ENCODE measurements at places on chromosomes 6 and 20.
A peak's percentile ranks its signal among the peaks of the same experiment; 100 is the strongest.

GRCh38 chr6:162116902-162117525, 610.6 kb downstream of the PRKN start:
- H3K27me3 ChIP-seq = no peaks in the 10 kb centered on the region
- H3K27ac ChIP-seq = no peak overlapping the region
- no peaks in the 10 kb centered on the region for H3K4me1 ChIP-seq
- no peak overlapping the region for H3K4me3 ChIP-seq
- DNase-seq = no peak

DNA sequence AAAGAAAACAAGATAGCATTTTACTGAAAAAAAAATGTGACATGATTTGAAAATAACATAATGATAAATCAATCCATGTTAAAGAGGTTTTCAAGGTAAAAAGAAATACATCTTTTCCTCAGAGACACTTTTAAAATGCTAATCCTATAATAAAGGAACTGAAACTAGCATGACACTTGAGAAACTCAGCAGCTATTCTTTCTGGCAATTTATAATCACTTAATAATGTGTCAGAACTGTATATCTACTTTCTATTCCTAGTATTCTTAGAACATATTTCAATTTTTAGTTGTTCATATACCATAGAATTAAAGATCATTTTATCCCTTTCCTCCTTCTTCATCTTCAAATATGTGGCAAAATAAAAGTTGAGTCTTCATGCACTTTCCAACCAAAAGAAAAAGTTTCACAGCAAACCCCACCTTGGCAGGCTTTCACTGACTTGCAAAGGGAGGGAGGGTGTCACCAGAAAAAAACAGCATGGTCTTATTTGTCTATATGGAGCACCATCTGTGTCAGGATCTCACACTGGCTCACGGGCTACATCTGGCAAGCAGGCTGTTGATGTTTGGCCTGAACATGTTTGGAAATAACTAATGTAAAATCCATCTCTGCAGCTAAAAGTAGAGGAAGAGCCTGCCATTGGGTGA, 48.5 kb downstream of the FHL5 start:
- no peak overlapping the region for H3K27ac ChIP-seq
- no peak for DNase-seq
- H3K4me3 ChIP-seq = no peak overlapping the region
- no peaks in the 10 kb centered on the region for H3K27me3 ChIP-seq
- H3K4me1 ChIP-seq = no peaks in the 10 kb centered on the region
- H3K36me3 ChIP-seq = no peaks in the 10 kb centered on the region

DNA sequence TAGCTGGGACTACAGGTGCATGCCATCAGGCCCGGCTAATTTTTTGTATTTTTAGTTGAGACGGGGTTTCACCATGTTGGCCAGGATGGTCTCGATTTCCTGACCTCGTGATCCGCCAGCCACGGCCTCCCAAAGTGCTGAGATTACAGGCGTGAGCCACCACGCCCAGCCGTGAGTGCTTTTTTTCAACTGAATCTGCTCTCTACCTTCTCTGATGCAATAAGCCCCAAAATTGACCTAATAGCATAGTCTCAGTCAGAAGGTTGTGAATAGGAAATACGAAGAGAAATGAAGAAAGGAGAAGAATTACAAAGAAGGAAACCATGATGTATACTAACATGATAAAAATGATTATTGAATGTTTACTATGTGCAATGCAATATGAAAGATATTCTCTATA, 33.2 kb downstream of the BEND6 start:
- H3K27me3 ChIP-seq = no peaks in the 10 kb centered on the region
- no peaks in the 10 kb centered on the region for H3K4me1 ChIP-seq
- no peaks in the 10 kb centered on the region for H3K36me3 ChIP-seq
- no peak for DNase-seq

- H3K36me3 ChIP-seq = no peaks in the 10 kb centered on the region
- H3K4me3 ChIP-seq = no peak overlapping the region
- no peaks in the 10 kb centered on the region for H3K27me3 ChIP-seq
These were observed 166.3 kb upstream of the DTNBP1 start for GRCh38 chr6:15829156-15829555.

DNA sequence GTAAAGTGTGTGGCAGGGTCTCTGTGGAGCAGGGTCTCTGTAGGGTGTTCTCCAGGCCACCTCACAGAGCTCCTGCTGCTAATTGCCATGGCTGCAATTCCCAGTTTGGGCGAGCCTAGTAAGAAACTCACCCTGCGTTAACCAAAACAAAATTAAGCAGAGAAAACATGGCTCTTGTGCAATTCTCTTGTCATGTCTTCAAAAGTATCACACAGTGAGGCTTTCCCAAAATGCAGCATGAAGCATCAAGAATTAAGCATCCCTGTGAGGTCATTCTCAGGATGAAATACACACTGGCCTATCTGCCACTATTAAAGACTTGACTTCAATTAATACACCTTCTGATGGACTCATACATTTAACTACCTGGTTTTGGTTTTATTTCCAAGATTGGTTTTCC, 72.8 kb downstream of the KIF13A start:
- H3K27ac ChIP-seq = no peak overlapping the region
- no peaks in the 10 kb centered on the region for H3K27me3 ChIP-seq
- no peak overlapping the region for H3K4me3 ChIP-seq

- no peak overlapping the region for H3K27ac ChIP-seq
- DNase-seq = no peak
- H3K4me1 ChIP-seq = no peaks in the 10 kb centered on the region
- H3K36me3 ChIP-seq = no peaks in the 10 kb centered on the region
- H3K4me3 ChIP-seq = no peak overlapping the region
These were observed 59.9 kb downstream of the MDGA1 start for GRCh38 chr6:37637562-37638413.

DNA sequence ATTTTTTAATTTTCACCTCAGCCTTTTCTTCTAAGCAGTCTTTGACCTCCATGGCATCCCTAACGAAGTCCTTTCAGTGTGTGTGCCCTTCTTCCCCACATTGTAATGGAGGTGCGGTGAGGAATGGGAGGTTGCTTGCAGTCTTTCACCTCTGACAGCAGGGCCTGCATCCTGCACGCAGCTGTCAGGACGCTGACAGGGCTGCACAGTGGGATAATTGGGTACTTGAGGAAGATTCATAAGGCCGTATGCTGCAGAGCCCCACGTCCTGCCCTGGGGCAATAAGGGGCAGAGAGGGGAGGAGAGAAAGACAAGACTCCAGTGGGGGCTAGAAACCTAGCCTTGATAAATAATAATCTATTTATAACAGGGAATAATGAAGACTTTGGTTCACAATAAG, 184.7 kb downstream of the SAMD5 start:
- no peak for DNase-seq
- H3K36me3 ChIP-seq = no peaks in the 10 kb centered on the region
- H3K27me3 ChIP-seq = no peaks in the 10 kb centered on the region
- no peak overlapping the region for H3K4me3 ChIP-seq
- H3K27ac ChIP-seq = no peak overlapping the region

- no peaks in the 10 kb centered on the region for H3K4me1 ChIP-seq
- no peaks in the 10 kb centered on the region for H3K36me3 ChIP-seq
- no peaks in the 10 kb centered on the region for H3K27me3 ChIP-seq
- no peak overlapping the region for H3K27ac ChIP-seq
- no peak overlapping the region for H3K4me3 ChIP-seq
- DNase-seq = no peak
These were observed 14.0 kb upstream of the CST9L start for GRCh38 chr20:23582293-23582692.

DNA sequence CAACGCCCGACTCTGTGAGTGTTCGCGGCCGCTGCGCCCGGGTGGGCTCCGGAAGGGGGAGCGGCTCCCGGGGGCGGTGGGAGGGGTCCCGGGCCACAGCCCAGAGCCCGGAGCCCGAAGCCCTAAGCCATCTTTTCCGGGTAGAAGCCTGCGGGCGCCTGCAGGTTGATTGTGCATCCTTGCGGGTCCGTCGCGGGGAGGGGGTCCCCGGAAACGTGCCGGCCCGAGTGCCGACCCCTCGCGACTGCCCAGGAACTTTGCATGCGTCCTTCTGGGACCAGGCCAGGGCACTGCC, 413 bp downstream of the PTPRA start:
- peak overlapping the region; percentile 96 for H3K4me3 ChIP-seq
- no peaks in the 10 kb centered on the region for H3K27me3 ChIP-seq
- peaks cover 23% of the 10 kb centered on the region for H3K4me1 ChIP-seq
- peak; percentile 52 for DNase-seq
- no peaks in the 10 kb centered on the region for H3K36me3 ChIP-seq

DNA sequence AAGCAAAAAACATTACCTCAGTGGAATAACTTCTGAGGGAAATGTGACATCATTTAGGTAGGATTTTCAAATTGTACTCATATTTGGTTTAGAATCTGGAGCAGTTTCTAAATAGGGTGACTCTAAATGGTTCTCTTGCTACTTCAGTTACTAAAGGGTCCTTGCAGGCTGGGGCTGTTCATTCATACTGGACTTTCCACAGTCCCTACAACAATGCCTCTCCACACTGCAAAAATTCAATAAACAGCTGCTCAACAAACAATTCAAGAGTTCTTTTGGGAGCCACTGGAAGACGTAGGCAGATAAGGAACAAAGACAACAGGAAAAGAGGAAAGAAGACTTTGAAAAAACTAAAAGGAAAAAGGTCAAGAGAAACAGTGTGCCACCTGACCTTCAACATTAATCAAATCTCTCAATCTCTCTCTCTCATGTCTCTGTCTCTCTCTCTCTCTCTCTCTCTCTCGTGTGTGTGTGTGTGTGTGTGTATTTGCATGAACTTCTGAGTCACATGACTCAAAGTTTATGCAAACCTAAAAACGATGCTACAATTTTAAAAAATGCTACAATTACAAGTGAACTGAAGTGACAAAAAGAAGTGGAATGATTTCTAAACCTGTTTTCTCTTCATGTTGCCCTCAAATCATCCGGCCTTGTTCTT, 14.5 kb downstream of the NOL7 start:
- no peak overlapping the region for H3K4me3 ChIP-seq
- no peak overlapping the region for H3K27ac ChIP-seq
- no peaks in the 10 kb centered on the region for H3K27me3 ChIP-seq
- no peak for DNase-seq

GRCh38 chr6:159913375-159913774, 22.6 kb downstream of the MAS1 start:
- no peaks in the 10 kb centered on the region for H3K27me3 ChIP-seq
- H3K4me3 ChIP-seq = no peak overlapping the region
- no peaks in the 10 kb centered on the region for H3K36me3 ChIP-seq
- no peaks in the 10 kb centered on the region for H3K4me1 ChIP-seq

DNA sequence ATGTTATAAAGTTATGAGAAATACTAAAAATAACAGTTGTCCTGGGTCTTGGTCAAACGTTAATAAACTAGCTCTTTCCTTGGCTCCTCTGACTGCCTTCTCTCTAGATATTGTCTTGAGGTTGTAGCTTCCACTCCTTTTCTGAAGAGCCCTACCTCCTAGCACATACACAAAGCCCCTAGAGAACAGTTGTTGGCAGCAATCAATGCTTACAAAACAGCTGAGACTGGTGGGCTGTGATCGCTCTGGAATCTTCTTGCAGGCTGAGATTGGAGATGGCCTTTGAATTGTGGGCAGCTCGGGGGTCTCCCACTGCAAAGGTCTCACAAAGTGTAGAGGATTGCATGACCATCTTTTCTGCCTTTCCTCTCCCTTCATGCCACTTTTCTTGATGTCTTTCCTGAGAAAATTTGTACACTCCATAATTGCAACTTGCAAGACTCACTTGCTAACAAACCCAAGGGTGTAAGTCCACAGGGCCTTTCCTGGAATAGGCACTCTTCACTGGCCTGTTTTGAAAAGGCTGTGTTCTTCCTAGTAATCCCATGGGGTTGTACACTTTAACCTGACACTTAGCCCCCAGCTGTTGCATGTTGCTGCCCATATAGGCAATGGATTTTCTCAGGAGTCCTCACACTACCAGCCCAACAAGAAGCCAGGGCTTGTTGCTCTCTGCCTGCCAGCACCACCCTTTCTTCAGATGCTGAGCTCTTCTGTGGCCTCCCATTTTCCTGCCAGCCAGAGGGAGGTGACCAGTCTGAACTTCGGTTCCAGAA, 99.9 kb downstream of the TCP11 start:
- H3K4me1 ChIP-seq = peaks cover 89% of the 10 kb centered on the region
- no peaks in the 10 kb centered on the region for H3K27me3 ChIP-seq
- no peak for DNase-seq
- no peak overlapping the region for H3K27ac ChIP-seq

DNA sequence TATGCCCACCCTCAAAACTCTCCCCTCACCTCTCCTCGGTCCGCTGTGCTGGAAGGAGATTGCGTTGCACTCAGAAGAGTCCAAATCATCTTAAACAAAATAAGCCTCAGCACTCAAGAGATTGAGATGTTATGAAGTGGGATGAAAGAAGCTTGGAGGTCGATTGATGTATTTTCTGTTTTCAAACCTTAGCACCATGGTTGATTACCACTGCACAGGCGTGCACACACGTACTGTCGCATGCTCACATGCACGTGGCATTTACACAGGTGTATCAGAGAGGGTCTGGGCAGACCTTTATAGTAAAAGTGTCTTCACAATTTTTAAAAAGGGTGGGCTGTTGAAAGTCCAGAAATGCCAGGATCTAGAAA, 612 bp upstream of the AGPAT4 start:
- H3K27ac ChIP-seq = peak overlapping the region; percentile 89
- H3K4me3 ChIP-seq = peak overlapping the region; percentile 8
- H3K36me3 ChIP-seq = no peaks in the 10 kb centered on the region
- no peak for DNase-seq
- H3K27me3 ChIP-seq = no peaks in the 10 kb centered on the region

DNA sequence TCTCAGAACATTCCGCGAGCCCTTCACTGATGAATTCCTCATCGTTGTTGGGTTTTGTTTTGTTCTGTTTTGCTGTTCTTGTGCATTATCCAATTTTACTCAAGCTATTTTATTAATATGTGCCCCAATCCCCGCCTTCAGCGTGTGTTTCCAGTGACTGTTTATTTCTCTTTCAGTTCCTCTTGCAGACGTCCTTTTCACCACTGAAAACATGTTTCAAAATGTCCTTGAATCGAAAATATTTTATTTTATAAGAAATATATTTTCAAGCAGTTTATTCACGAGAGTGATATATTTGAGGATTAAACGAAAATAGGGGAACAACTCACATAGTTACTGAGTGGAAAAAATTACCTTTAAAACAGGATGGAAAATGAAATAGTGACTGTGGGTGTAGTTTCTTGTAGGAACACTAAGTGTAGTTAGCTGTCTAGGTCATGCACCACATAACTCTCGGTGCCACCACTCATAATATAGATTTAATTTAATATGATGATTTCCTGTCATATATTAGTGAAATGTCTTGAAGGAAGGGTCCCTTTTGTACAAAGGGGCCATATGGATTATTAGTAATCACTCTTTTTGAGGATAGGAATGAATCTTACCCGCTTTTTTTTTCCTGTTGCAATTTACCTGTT, 45.3 kb upstream of the HDDC2 start:
- no peak for DNase-seq
- H3K36me3 ChIP-seq = no peaks in the 10 kb centered on the region
- H3K27ac ChIP-seq = no peak overlapping the region
- no peaks in the 10 kb centered on the region for H3K27me3 ChIP-seq

- H3K27ac ChIP-seq = no peak overlapping the region
- DNase-seq = no peak
- peaks cover 14% of the 10 kb centered on the region for H3K27me3 ChIP-seq
- H3K4me3 ChIP-seq = no peak overlapping the region
These were observed 4.1 kb downstream of the CBLN4 start for GRCh38 chr20:56001106-56001785.

- no peak overlapping the region for H3K4me3 ChIP-seq
- H3K27me3 ChIP-seq = no peaks in the 10 kb centered on the region
- no peak for DNase-seq
- H3K4me1 ChIP-seq = no peaks in the 10 kb centered on the region
- H3K36me3 ChIP-seq = no peaks in the 10 kb centered on the region
These were observed 615.1 kb upstream of the NRSN1 start for GRCh38 chr6:23510778-23511510.

All from thyroid gland (tissue), 4 donors.